ENCODE measurements at places on chromosomes 6 and 20. TPM values are rescaled to one million over a fixed set of nuclear protein-coding genes. Genes with fewer than 3 reads are reported as not detected.

Gene TOX2
- total RNA-seq, result 1.6 TPM

Gene CARMIL1
- total RNA-seq, result 10.2 TPM

Gene HLA-DOA
- total RNA-seq, result not detected

Gene ATG5
- 54.0 TPM for total RNA-seq

Gene SLC22A23
- 18.1 TPM for total RNA-seq

Gene PSMB9
- 30.7 TPM for total RNA-seq

Gene OR12D3
- total RNA-seq, result not detected

Gene FNDC1
- under 0.01 TPM for total RNA-seq

Gene LTA
- not detected for total RNA-seq

Gene INSM1
- not detected for total RNA-seq

All from uterine smooth muscle cell (primary cell).